Common myeloid progenitor, CD34-positive (primary cell): ENCODE measurements at places on chromosomes 7 and 10.
A peak's percentile ranks its signal among the peaks of the same experiment; 100 is the strongest.

DNA sequence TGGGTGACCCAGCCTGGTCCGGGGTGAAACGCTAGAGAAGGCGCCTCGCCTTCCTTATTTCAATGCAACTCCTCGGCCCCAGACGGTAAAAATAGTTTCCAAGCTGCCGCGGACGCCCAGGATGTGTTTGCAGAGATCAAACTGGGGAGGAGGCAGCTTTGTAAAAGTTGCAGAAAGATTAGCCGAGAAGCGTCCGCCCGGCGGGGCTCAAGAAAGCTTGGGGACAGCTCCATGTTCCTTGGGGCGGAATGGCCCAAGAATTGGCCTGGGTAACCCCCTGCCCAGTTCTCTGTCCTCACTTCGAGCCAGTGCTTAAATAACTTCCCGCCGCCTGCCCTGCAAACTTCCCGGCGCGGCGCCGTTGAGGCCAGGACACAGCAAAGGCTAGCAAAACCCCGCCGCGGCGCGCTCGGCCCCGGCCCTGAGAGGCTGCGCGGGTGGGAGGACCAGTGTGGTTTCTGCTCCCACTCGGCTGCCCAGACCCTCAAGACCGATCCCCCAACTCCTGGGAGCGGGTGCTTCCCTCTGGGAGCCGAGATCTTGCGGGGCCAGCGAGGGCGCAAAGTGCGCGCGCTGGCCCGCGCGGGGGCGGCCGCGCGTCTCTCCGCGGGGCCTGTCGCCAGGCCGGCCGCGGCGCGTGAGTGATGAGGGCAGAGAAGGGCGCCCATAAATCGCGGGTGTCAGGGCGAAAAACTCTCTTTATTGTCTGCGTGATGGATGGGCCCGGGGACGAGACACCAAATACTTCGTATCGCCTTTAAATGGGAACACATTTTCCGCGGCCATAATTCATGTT, 6.3 kb upstream of the ZNF503 start:
- DNase-seq, result peak; percentile 41

GRCh38 chr10:88974446-88975376, 15.9 kb upstream of the FAS start:
- DNase-seq, result peak; percentile 71

DNA sequence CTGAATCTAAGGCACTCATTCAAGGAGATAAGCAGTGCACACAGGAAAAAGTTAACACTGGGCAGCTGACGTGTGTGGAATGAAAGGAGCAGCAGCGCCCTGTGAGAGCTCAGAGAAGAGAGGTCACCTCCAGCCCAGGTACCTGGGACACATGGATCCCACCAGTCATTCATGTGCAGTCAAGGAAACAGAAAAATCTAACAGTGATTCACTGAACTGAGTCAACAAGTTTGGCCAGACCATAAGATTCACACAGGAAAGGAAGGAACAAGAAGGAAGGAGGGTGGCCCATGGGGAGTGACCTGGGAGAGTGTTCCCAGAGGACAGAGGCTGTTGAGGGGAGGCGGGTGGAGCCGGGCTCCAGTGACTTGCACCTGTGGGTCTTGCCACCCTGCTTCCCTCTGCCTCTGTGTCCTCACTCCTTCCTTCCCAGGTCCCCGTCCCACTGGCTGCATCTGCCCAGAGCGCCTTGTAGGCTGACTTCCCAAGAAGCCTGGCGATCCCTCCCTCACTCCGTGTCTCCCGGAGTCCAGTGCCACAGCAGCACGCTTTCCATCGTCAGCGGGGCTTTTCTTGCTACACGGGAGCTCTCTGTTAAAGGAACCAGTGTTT, 27.7 kb downstream of the RNF32 start:
- no peak for DNase-seq

DNA sequence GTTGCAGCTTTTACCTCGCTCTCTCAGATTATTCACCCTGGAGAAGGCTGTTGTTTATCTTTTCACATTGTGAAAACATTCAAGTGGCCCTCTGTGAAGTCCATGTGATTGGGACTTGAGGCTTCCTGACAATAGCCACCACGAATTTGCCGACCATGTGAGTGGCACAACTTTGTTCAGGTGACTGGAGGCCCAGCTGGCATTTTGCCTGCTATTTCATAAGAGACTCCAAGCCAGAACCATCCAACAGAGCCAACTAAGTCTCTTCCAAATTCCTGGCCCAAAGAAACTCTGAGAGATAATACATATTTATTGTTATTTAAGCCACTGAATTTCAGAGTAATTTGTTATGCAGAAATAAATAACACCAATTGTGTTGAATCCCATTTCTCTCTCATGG, 38.2 kb upstream of the CCSER2 start:
- no peak for DNase-seq

- no peak for DNase-seq
Observed at GRCh38 chr7:97982647-97983046, 7.3 kb downstream of the OCM2 start.

DNA sequence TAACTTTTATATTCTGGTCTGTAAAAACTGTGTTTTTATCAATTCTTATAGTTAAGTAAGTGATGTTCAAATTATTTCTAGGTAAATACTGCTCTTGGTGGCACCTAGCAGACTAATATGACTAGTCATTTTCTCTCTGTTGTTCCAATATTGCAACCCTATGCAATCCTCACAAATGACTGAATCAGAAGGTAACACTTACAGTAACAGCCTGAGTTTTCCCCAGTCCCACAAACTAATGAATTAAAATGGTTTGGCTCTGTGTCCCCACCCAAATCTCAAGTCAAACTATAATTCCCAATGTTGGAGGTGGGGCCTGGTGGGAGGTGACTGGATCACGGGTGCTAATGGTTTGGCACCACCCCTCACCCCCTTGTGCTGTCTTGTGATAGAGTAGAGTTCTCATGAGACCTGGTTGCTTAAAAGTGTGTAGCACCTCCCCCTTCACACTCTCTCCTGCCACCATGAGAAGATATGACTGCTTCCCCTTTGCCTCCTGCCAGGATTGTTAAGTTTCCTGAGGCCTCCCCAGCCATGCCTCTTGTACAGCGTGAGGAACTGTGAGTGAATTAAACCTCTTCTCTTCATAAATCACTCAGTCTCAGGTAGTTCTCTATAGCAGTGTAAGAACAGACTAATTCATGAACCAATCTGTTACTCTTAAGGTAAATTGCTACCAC, 43.5 kb downstream of the MTPN start:
- peak; percentile 36 for DNase-seq

DNA sequence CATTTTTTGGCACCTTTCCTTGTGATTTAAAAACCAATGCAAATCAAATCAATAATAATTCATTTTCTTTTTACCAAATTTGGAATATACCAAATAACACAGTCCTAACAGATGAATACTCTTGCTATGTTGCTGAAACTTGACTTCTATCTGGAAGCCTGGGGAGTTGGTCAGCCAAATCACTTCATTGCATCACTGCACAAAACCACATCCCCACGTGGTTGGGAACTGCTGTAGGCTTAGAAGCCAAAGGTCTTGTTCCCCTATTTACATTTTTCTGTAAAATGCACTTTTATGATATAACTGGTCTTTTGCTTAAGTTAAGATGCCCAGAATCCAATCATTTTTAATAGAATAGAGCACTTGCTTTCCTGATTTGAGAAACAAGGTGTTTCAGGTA, 15.2 kb downstream of the GPR85 start:
- peak; percentile 53 for DNase-seq
